CD8-positive, alpha-beta memory T cell (primary cell): ENCODE measurements at places on chromosomes 6 and 20.

- no peak for DNase-seq
Observed at GRCh38 chr6:99348288-99349170, 945 bp downstream of the FAXC start.

DNA sequence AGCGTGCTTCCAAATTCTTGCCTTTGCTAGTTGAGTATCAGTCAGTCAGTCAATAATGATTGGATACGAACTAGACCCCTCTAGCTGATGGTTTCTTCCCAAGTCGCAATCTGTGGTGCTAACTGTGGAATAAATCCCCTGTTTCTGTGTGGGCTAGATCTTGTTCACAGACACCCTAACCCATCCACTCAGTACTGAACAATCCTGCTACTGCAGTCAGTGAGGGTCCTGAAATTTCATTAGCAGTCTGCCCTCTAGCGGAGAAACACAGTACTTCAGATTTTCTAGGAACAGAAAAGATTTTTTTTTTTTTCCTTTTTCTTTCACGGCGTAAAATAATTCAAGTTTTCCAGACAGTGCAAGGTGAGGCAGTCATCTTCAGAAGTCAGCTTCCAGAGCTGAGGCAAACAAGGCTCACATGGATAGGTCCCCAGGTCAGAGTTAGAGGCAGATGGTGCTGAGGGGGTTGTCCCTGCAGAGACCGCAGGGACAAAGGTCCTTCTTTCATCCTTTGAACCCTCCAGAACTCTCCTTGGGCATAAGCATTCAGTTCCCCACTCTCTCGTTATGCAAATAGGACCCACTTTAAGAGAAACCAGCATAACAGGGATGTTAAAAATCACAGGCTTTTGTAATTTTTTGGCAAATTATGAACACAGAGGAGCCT, 119.6 kb downstream of the SCML4 start:
- DNase-seq = peak; percentile 36

DNA sequence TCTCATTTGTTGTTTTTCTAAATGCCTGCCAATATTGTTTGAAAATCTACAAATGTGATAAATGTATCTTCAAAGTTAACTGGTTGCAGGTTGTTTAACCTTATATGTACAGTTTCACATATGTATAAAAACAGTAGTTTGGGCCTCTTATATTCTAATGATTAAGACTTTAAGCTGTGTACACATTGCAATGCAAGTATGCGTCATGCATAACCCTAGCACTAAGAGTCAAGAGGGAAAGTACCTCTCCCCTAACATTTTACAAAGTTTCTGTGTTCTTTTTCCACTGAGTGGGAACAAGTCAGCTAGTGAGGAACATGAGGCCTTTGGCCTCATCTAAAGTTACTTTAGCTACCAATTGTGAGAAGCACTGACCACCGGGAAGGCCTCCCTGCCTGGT, 25.7 kb upstream of the MICB start:
- no peak for DNase-seq

DNA sequence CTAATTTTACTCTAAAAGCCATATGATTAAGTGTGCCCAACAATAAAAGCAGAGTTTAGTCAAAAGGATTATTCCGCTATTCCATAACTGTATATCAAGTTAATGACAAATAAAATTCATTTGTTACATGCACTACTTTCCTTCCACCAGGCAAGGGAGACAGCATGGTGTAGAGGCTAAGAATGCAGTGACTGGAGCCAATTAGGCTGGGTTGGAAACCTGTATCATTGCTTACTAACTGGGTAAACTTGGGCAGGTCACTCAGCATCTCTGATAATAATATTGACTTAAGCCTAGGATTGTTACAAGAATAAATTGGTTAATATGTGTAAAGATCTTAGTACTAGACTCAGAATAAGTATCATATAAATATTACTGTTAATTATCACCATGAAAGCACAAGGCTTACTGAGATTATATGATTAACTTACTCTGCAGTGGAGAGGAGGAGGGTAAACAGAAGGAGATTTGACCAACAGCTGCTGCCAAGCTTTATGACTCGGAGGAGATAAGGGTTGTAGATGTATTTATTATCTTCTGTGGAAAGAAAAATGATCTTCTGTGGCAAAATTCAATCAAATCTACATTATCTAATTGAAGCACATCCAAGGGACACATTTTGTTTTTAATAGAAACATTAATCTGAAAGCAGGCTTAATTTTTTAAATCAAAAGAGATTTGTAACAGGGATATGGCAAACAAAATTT, 1459.9 kb downstream of the GRIK2 start:
- DNase-seq = no peak

DNA sequence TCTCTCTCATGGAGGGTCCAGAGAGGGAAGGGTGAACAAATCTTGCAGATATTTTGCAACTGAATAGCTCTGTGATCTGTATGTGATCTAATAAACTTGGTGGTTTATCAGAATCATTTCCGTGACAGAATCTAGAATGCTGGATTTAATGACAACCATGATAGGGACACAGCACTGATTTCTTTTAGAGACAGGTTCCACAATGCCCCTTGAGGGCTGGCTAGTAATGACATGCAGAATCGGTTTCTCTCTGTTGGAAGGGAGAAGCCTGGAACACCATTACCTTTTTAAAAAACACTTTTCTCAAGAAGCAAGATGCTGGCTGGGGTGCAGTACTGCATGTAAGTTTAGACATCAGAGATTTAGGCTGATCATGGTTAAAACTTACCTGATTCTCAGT, 313.4 kb downstream of the CDH26 start:
- no peak for DNase-seq

DNA sequence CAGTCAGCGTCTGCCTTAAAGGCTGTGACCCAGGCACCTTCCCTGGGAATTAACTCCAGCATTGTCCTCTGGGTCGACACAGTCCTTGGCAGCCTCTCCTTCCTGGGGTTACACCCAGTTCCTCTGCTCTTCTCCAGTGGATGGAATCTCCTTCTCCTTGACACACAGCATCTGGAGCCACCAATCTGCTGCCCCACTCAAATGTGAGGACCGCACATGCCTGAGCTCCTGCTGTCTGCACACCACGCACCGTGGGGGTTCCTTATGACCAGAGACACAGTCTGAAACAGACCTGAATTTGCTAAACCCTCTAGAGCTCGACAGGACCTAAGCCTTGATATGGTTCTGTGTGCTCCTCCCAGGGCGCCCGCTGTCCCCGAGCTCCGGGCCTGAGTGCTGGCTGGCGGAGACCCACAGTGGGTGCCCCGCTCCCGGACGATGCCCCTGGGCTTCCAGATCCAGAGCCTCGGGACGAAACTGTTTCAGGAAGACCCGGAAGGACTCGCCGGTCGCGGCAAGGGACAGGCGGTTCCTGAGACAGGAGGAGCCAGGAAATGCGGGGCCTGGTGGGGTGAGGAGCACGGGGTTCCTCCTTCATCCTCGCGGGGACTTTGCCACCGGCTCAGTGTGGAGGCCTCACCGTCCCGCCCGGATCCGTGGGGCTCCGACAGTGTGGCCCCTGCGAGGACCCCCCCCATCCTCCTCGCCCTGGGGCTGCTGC, 2.5 kb upstream of the RAET1G start:
- no peak for DNase-seq

GRCh38 chr20:47019121-47019824, 124.6 kb downstream of the EYA2 start:
- DNase-seq = no peak

DNA sequence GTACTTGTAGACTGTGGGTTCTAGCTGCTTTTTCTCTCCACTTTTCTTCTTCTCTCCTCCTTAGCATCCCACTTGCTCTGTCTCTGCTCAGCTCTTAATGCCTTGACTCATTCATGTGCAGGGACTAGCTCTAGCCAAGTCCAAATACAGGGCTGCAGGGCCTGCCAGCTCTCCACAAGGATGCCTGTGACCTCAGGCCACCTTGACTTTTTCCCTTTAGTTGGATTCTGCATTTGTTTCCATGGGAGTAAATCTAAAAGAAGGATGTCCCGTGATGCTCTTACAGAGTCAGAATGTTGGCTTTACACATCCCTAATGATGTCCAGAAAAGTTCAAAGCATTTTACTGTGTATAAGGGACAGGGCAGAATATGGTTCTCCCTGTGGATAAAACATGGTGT, 101.8 kb upstream of the PREP start:
- DNase-seq = no peak

- DNase-seq = no peak
Observed at GRCh38 chr6:137102050-137102848, 57.5 kb upstream of the IL20RA start.

DNA sequence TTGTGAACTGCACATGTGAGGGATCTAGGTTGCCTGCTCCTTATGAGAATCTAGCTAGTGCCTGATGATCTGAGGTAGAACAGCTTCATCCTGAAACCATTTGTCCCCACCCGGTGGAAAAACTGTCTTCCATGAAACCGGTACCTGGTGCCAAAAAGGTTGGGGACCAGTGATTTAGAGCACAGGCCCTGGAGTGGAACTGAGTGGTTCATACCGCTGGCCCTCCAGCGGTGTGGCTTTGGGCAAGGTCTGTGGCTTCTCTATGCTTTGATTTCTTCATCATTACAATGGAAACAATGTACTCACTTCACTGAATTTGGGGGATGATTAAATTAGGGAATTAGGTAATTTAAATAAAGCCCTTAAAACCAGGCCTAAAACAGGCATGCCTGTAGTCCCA, 36.3 kb downstream of the CD164 start:
- DNase-seq = no peak

DNA sequence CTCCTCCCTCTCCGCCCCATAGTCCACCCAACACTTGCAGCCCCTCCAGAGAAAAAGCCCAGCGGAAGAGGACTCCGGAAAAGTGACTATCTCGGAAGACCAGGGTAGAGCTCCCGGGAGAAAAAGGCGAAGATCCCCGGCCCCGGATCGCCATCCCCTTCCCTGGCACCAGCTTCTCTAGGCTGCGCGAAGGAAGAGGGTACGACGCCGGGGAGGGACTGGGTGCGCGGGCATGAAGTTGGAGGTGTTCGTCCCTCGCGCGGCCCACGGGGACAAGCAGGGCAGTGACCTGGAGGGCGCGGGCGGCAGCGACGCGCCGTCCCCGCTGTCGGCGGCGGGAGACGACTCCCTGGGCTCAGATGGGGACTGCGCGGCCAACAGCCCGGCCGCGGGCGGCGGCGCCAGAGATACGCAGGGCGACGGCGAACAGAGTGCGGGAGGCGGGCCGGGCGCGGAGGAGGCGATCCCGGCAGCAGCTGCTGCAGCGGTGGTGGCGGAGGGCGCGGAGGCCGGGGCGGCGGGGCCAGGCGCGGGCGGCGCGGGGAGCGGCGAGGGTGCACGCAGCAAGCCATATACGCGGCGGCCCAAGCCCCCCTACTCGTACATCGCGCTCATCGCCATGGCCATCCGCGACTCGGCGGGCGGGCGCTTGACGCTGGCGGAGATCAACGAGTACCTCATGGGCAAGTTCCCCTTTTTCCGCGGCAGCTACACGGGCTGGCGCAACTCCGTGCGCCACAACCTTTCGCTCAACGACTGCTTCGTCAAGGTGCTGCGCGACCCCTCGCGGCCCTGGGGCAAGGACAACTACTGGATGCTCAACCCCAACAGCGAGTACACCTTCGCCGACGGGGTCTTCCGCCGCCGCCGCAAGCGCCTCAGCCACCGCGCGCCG, 822 bp downstream of the FOXQ1 start:
- DNase-seq = no peak

DNA sequence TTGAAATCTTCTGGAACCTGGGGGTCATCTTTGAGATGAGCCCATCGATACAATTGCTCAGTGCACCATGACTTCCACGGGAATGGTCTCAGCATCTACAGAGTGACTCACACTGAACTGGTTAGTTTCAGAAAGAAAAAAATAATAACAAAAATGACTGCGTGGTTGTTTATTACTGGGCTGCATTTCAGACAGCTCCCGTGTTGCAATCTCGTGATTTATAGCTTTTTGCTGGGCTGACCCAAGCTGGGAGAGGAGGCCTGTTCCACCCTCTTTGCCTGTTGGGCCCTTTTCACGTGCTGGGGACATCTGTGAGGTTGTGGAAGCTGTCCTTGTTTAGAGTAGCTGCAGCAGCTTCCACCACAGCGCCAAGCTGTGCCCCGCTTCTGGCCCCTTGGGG, 225.5 kb downstream of the BMP7 start:
- DNase-seq = no peak

- no peak for DNase-seq
Observed at GRCh38 chr20:58441723-58442122, 52.7 kb downstream of the VAPB start.
